ENCODE measurements at places on chromosomes 4 and X. TPM values are rescaled to one million over a fixed set of nuclear protein-coding genes. Genes with fewer than 3 reads are reported as not detected.

GRCh38 chrX:13387666-13388494, 68.0 kb upstream of the ATXN3L start:
- DNase-seq, result no peak

The MAGEA10 gene
- total RNA-seq, result not detected

DNA sequence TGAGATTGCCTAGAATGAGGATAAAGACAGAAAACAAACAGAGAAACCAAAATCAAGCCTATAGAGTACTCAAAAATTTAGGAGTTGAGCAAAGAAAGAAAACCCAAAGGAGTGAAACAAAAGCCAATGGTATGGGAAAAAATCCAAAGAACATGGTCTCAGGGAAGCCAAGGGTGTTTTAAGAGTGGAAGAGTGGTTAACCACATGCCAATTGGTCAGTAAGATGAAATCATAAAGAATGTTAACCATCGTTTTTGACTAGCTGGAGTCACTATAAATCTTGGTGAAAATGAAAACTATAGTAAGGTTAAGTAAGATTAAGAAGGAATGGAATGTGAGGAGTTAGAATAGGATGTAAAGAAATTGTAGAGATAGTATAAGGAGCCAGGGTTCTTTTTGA, 64.7 kb upstream of the RPL34 start:
- DNase-seq, result no peak

The COX7B2 gene
- total RNA-seq, result not detected

GRCh38 chr4:130985371-130985770, 1889.4 kb downstream of the C4orf33 start:
- DNase-seq, result no peak

DNA sequence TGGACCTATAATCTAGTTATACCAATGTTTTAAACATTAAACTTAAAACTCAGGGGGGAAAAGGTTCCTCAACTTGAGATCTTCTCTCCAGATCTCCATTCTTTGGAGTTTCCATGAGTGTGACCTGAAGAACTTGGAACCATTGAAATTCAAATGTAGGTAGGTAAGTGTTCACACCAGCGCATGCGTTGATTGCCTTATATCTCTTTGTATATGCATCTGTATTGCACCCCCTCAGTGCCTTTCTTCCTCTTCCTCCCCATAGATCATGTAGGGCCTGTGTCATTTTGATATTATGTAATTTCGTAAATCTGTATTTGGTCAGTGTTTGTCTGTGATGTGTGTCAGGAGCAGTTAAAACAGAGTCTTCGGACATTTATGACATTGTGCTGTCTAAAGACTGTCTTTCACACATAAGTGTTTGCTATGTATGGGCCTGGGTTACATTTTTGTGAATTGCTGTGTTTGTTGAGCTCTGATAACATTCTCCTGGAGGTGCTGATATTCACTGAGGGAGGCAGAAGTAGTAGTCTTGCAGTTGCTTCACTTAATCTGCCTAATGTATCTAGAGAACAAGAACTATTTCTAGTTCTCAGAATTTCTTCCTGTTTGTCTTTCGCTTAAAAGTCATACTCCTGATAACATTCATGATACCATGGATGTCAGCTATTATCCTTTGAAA, 126.3 kb downstream of the RAP1GDS1 start:
- DNase-seq, result no peak

The HPGDS gene
- total RNA-seq, result 0.63 TPM

GRCh38 chrX:13479452-13479813, 90.0 kb upstream of the EGFL6 start:
- no peak for DNase-seq

The CACNA1F gene
- 0.11 TPM for total RNA-seq

The TXK gene
- total RNA-seq, result 0.35 TPM

The SLC4A4 gene
- total RNA-seq, result 27.3 TPM

- DNase-seq, result no peak
Measured at GRCh38 chrX:33001107-33001506, 210.2 kb downstream of the DMD start.

GRCh38 chr4:101415962-101416361, 68.6 kb upstream of the PPP3CA start:
- DNase-seq, result no peak

- DNase-seq, result no peak
Measured at GRCh38 chr4:15638418-15638817, 16.7 kb downstream of the FBXL5 start.

The MSMO1 gene
- 20.3 TPM for total RNA-seq

DNA sequence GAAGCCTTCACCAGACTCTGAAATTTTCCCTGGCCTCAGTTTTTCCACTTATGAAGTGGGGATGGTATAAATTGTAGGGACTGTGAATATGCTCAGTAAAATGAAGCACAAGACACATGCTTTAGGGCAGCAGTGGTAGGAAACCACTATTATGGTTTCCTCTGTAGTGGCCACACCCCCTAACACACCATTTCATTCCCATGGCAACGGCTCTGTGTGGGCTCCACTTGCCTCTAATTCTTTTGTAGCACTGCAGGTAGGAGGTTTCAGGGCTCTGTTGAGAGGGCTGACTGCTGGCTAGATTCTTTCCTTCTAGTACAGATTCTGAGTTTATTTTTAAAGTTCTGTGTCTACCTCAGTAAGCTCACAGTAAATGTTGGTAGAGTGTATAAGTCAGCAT, 3.5 kb upstream of the VMA21 start:
- no peak for DNase-seq

DNA sequence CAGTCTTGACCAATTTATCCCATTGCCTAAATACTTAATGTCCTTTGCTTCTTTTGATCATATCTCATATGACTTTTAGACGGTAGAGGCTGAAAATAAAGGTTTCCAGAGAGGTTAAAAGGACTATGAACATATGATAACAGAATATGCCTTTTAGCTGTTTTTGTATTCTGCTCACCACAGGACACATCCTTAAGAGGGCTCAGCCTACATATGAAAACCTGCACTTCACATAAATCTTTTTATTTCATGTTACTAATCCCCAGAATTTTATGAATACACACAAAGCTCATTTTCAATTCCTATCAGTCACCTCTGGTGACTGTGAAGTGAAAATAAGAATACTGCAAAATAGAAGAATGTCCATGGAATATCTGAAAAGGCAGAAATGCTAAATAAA, 92.0 kb downstream of the GPM6A start:
- DNase-seq, result no peak

GRCh38 chrX:130841776-130842175, 61.2 kb downstream of the ENOX2 start:
- DNase-seq, result no peak

The SOWAHD gene
- total RNA-seq, result not detected

The TCEAL6 gene
- total RNA-seq, result 1.1 TPM

DNA sequence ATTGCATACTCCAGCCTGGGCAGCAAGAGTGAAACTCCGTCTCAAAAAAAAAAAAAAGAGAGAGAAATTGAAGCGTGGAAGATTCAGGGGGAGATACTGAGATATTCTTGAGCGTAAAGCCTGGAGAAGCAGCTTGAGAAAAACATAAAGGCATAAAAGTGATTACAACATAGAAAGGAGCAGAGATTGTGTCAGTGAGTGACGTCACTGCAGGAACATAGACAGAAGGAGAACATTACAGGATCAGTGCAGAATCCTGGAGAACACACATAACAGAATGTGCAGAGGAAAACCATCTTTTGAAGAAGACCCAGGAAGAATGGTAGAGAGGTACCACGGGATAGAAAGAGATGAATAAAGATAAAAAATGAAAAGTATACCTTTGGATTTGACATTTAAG, 147.0 kb downstream of the APBB2 start:
- no peak for DNase-seq

- no peak for DNase-seq
Measured at GRCh38 chr4:122086338-122087065, 65.6 kb upstream of the BLTP1 start.

- no peak for DNase-seq
Measured at GRCh38 chr4:3729188-3729881, 36.9 kb upstream of the ADRA2C start.

- no peak for DNase-seq
Measured at GRCh38 chrX:107117993-107118321, 665 bp downstream of the RBM41 start.

- no peak for DNase-seq
Measured at GRCh38 chr4:111500858-111501257, 644.4 kb upstream of the FAM241A start.

The NIPAL1 gene
- total RNA-seq, result 1.4 TPM

GRCh38 chr4:102031406-102031805, 240.9 kb downstream of the BANK1 start:
- no peak for DNase-seq

DNA sequence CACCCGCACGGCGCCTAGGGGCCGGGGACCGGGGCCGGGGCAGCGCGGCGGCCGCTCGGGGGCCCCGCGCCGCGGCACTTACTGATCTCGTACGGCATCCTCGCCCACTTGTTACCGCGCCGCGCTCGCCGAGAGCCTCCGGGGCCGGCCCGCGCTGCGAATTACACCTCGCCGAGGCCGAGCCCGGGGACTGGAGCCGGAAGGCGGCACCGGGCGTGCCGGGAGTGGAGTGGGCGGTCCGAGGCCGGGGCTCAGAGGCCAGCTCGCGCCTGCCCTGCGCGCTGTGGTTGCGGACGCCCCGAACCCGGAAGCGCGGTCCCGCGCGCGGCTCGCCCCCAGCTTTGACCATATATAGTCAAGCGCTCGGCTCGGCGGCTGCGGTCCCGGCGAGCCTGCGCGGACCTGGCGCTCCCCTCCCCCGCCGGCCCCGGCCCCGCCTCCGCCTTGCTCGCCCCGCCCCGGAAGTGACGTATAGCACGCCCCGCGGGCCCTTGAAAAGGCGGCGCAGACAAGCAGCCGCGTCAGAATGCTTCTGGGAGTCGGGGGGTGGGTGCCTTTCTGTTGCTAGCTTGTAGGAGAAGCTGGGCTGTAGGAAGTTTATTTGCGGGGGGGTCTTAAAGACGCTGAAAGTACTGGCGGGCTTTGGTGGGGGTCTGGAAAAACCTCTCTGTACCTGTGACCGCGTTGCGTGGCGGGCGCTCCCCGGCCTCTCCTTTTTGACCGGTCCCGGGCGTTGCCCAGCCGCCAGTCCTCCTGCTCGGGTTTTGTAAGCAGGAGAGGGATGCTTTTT, at the start of gene WDR1:
WDR1 (minus strand) TSS at position 231 of the 790 bp plus-strand sequence; CDS start at position 98, 133 bp downstream.
- peak; percentile 97 for DNase-seq

DNA sequence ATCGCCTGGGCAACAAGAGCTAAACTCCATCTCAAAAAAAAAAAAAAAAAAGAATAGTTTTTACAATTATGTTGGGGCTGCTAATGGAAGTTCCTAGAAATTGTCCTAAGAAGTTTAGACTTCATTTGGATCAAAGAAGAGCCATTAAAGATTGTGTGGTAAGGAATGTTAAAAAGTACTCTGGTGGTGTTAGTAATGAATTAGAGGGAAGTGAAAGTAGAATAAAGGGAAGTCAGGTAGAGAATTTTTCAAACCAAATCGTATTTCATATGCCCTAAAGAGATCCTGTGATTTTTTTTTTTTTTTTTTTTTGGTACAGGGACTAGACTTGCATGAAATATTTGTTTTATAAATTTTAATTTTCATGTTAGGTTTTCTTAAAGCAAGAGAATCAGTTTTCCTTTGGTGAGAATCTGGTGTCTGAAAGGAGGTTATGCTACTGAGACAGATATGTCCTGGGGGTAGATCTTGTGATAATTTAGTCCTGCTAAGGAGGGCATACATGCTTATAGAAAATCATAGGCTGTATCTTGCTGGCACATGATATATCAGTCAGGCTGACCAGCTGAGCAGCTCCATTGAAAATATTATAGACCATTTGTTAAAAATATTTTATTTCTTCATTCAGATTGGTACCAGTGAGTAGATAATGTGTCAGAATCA, 10.7 kb downstream of the SEC24B start:
- DNase-seq, result no peak

DNA sequence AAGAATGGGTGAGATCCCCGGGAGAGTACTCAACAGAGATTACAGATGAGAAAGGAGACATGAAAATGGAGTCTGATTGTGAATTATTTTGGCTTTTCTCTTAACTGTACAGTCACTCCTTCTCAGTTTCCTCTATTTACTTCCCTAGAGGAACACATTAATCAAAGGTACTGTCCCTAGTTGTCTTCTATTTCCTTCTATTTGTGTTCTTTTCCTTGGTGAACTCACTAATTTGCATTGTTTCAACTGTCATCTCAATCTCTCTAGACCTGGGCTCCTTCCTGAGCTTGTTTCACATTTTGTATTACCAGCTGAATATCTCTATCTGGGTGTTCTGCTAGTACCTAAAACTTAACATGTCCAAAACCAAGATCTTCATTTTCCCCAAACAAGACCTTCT, 59.8 kb downstream of the ABCB7 start:
- no peak for DNase-seq

The TEX13B gene
- not detected for total RNA-seq

DNA sequence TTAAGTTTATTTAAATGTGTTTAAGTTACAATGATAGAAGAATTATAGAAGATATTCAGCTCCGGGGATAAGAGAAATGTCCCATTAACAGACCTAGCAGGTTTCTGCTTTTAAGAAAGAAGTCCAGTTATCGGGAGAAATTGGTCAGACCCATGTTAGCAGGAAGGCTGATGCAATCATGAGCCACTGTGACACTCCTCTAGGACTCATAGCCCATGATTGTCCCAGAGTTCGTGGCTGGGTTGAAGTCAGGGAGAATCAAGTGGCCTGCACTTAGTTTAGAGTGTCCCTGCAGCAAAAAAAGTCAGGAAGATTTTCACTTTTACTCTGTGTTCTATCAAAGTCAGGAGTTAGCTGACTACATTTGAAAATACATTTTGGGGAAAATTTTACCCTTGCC, 72.0 kb downstream of the TMEM144 start:
- DNase-seq, result no peak
